D341Med (cell line): ENCODE measurements at places on chromosomes 5 and 9.

DNA sequence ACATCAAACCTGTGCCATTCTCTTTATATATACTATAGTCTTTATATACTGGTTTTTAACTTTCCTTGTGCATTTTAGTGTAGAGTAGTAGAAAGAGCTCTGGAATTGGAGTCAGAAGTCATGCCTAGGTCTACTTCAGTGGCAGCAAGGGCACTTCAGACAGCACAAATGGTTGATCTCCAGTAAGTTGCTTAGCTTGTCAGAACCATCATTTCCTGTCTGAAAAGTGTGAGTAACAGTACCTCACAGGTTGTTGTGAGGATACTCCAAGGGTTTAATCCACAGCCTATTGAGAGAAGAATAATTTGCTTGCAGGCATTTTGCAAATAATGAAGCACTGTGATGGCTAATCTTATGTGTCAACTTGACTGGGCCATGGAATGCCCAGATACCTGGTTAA, 95.8 kb upstream of the NR4A3 start:
- no peak for DNase-seq

DNA sequence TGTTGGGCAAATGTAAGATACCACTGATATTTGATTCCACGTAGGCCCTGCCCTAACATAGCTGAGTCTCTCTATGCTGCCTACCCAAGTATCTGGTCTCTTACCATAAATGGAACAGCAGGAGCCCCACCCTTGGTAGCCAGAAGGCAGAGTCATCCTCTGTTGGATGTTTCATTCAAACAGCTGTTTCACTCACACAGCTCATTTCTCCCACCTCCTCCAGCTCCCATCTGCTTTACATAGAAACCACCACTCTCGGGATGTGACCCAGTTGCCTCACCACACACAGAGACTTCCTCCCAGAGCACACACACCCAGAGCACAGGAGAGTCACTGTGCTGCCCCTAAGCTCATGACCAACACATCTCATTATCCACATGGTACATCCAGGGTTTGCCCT, 165.3 kb downstream of the TMEM167A start:
- no peak for DNase-seq

DNA sequence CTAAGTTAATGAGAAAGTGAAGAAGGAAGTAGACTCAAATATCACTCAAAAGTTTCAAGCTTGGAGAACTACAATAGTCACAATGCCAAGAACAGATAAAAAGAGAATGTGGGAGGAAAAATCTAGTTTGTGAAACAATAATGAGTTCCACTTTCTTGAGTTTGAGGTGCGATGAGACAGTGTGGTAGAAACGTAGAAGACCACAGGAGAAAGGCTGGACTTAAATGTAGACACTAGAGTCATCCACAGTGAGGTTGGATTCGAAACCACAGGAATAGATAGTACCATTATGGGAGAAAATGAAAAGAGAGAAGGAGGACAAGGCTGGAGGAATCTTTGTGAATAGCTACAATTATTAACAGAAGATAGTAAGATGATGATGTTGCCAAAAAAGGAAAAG, 141.1 kb upstream of the LRRTM2 start:
- DNase-seq = no peak

- no peak for DNase-seq
Observed at GRCh38 chr9:37192803-37193202, 72.4 kb downstream of the ZCCHC7 start.

GRCh38 chr9:3553076-3553765, 27.4 kb upstream of the RFX3 start:
- no peak for DNase-seq
